ENCODE measurements at places on chromosomes 6 and 20. TPM values are rescaled to one million over a fixed set of nuclear protein-coding genes. Genes with fewer than 3 reads are reported as not detected.
A peak's percentile ranks its signal among the peaks of the same experiment; 100 is the strongest.

GRCh38 chr20:59365611-59366285 lies 65.3 kb downstream of the EDN3 start:
- no peak for DNase-seq

GRCh38 chr20:52405986-52406385 lies 214.4 kb upstream of the ZFP64 start:
- DNase-seq, result no peak

GRCh38 chr6:13044390-13044789 lies 283.9 kb downstream of the TBC1D7 start:
- DNase-seq, result no peak

DNA sequence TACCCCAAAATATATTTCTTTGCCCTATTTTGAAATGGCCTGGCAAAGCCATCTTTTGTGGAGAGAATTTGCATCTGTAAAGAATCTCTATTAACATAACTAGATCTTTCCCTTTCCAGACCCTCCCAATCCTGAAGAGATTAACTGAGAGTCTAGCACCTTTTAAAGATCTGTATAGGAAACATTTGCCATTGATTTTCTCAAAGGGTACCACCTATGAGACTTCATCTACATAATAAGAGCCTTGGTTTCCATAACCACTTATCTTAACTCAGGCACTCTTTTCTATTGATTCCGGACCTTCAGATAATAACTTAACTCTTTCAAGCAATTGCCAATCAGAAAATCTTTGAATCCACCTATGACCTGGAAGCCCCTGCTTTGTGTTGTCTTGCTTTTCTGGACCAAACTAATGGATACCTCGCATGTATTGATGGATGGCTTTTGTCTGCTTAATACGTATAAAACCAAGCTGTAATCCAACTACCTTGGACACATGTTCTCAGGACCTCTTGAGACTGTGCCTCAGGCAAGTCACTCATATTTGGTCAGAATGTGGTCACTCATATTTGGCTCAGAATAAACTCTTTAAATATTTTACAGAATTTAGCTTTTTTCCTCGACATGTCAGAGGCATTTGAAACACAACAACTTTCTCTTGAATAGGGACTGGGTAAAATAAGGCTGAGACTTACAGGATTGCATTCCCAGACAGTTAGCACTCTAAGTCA lies 31.4 kb downstream of the SLC22A2 start:
- no peak for DNase-seq

- DNase-seq, result peak; percentile 86
Observed at GRCh38 chr20:50285376-50286173, 94.9 kb downstream of the CEBPB start.

- DNase-seq, result no peak
Observed at GRCh38 chr20:17601957-17602356, 32.1 kb downstream of the DSTN start.

GRCh38 chr20:35048739-35049138 lies 43.9 kb downstream of the TRPC4AP start:
- DNase-seq, result no peak

DNA sequence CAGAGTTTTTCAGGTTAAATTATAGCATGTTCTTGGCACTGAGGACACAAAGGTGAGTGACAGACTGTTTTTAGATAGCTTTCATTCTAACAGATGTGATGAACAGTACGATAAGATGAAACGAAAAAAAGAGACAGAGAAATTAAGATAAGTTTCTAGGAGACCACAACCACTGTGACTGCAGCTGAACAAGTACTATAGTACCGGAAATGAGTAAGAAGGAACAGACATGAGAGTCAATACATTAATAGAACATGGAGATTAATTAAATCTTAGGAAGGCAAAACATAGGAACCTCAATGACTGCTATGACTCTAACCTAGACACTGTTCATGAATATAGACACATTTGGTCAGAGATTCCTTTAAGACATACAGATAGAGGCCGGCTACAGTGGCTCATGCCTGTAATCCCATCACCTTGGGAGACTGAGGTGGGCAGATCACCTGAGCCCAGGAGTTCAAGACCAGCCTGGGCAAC lies 40.2 kb downstream of the HBS1L start:
- DNase-seq, result no peak

DNA sequence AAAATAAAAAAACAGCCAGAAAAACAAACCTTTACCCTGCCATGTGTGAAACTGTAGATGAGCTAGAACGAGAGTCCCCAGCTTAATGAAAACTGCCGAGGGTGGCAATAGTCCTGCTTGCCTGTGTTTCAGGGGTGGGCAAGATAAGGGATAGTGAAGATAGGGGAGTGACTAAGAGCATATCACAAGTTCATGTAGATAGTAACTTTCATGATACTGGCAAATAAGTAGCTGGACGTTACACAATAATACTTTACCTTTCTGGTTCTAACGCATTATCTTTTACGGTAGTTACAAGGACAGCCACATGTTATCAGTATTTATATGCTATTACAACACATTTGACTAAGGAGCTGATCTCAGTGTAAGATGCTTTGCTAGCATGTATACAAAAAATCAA lies 9.3 kb upstream of the FBXO9 start:
- DNase-seq, result no peak

DNA sequence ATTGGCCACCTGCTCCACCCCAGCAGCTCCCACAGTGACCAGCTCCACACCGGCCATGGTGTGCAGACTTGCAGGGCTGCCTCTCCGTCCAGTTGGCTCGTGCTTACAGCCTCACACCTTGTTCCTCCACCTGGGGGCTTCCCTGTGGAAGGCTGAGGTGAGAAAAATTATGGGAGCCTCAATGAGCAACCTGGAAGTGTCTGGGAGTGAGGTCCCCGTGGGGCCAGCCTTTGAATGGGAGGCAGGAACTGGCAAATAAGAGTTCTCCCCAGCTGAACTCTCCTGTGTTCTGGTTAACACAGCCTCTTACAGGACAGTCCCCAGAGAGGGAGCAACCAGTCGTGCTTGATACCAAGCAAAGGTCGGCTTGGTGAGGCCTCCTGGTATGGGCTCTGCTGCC lies 3.8 kb upstream of the PFDN4 start:
- DNase-seq, result no peak

GRCh38 chr6:53803081-53803860 lies 8.5 kb downstream of the LRRC1 start:
- DNase-seq, result no peak

GRCh38 chr20:61812845-61813485 lies 252.7 kb downstream of the TAF4 start:
- DNase-seq, result no peak

GRCh38 chr20:61919239-61919638 lies 146.4 kb downstream of the TAF4 start:
- DNase-seq, result no peak

DNA sequence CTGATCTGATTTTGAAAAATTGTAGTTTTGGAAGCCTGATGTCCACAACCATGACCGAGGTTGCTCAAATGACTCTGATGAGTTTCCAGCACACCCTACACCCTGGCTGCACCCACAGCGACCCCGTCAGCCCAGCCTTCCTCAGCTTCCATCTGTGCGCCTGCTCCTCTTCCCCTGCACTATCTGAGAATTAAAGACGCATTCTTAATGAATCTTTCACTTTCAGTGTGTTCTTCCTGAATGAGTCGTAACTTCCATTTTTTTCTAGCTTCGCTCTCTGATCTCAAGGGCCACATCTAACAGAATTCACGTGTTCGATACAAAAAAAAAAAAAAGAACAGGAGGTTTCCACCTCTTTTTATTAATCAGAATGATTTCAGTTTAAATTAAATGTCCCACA lies 21.3 kb upstream of the RREB1 start:
- no peak for DNase-seq

- no peak for DNase-seq
Observed at GRCh38 chr6:127435626-127436220, 23.5 kb downstream of the KIAA0408 start.

DNA sequence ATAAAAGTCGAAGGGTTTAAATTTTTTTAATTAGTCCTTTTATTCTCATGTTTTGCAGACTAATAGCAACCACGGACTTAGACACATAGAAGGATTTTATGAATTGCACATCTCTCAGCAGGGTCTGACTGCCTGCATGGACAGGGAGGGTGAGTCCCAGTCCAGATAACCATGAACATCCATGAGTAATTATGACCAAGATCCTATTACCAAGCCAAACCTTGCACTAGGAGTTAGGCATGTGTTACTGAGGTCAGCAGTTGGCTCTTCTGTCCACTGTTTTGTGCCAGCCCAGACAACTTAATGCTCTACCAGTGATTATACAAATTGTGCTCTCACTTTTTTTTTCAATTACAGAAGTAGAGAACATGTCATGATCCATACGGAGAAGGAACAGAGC lies 211.2 kb downstream of the MAFB start:
- no peak for DNase-seq

DNA sequence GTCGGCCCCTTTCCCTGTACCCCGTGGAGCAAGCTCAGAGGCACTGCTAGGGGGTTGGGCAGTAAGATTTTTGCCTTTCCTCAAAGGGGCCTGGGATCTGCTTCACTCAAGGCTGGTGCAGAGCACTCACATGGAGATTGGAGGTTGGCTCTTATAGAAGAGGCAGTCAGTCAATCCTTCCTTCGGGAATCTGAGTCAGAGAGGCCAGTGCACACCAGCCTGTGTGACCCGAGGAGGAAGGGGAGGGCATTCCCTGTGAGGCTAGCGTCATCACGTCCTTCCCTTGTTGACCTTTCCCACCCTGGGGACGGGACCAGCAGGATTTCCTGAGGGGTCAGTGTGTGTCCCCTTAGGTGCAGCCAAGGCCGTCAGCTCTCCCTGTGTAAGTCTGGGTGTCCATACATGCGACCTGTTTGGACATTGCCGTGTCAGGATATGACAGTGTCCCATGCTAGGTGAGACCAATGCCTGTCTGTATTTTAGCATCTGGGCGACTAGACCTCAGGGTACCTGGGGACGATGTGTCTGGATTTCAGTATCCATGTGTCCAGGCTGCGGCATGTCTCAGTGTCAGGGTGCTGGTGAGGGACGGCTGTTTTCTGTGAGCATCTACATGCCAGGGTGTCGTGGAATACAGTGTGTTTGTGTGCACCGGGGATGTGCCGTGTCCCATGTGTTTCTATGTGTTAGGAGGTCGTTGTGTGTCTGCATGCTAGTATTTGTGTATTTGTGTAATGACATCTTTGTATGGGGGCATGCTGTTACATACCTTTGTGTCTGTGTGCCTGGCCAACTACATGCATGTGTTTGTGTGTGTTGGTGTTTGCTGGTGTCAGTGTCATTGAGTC lies 2.8 kb upstream of the ZNF512B start:
- DNase-seq, result no peak

DNA sequence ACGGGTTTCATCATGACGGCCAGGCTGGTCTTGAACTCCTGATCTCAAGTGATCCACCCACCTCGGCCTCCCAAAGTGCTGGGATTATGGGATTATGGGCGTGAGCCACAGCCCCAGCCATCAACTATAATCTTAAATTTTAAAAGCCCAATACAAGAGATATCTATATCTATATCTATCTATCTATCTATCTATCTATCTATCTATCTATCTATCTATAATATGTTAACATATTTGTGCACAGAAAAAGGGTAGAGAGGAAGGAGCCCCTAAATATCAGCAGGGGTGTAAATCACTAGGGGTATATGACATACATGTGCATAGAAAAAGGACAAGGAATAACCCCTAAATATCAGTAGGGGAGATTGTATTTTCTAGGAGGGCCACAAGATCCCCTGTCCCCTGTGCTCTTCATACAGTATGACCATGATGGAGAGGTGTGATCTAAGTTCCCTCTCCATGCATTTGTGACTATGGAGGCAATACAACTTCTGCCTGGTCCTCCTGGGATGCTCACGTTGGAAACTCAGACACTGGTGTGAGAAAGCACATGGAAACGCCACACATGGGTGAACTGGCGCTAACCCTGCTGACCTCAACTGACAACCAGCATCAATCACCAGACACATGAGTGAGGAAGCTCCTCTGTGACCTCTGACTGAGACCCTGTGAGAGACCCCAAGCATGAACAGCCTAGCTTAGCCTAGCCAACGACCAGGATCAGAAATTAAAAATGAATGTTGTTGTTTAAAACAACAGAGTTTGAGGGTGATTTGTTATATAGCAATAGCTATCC lies 1.2 kb upstream of the SPATS1 start:
- peak; percentile 66 for DNase-seq

GRCh38 chr20:53069132-53069531 lies 97.0 kb downstream of the TSHZ2 start:
- peak; percentile 56 for DNase-seq

DNA sequence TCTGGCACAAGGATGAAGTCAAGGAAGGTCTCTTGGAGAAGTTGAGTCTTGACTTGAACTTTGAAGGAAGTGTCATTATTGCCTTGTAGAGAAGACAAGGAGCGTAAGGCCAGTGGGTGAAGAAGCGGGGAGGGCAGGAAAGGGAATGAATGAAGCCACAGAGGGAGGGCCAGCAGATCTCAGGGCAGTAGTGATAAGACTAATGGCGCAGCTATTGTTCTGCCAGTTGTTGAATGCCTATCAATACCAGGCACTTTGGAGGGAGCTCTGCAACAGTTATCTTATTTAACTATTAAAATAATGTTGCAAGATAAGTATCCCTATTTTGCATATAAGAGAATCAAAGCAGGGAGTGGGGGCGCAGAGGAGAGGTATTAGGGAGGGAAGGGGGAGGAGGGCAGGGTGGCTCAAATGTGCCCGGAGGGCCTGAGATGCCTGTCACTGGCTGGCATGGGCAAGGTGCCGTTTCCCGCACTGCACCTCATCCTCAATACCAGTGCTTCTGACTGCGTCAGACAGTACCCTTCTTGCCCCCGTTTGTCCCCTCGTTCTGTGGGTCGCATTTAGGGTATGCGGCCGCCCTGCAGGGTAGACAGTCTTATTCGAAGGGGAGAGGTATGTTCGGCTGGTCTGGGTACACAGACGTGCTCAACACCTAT lies 109.8 kb downstream of the ZDHHC14 start:
- no peak for DNase-seq

GRCh38 chr6:102549221-102549874 lies 1155.8 kb downstream of the GRIK2 start:
- peak; percentile 10 for DNase-seq

- no peak for DNase-seq
Observed at GRCh38 chr6:140602431-140603248, 1228.2 kb upstream of the CITED2 start.

- DNase-seq, result no peak
Observed at GRCh38 chr6:39342692-39343395, 20.3 kb upstream of the KCNK16 start.

GRCh38 chr6:30840935-30841643 lies 43.2 kb upstream of the DDR1 start:
- DNase-seq, result no peak

GRCh38 chr6:14671261-14671681 lies 553.7 kb downstream of the CD83 start:
- DNase-seq, result no peak

- DNase-seq, result no peak
Observed at GRCh38 chr6:112929641-112930040, 582.5 kb downstream of the RFPL4B start.

DNA sequence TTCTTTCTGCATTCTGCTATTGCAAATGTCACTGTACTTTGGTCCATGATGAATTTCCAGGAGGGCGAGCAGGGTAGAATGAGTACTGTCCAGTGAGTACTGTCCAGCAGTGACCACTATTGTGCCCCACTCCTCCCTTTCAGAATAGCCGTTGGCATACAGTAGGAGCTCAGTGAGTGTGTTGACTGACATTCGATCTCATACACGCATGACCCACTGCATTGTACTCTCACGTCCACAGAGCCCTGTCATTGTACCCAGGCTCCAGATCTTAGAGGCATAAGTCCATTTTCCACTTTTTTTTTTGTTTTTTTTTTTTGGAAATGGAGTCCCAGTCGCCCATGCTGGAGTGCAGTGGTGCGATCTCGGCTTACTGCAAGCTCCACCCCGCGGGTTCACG lies 8.2 kb downstream of the DYNLRB1 start:
- DNase-seq, result no peak

The PROKR2 gene
- polyA plus RNA-seq, result not detected

The HTR1E gene
- 0.60 TPM for polyA plus RNA-seq

The LHFPL5 gene
- 0.14 TPM for polyA plus RNA-seq

The GSTA1 gene
- polyA plus RNA-seq, result 1.2 TPM

The KCNK16 gene
- polyA plus RNA-seq, result not detected
